ENCODE measurements at places on chromosomes 11 and 22.

DNA sequence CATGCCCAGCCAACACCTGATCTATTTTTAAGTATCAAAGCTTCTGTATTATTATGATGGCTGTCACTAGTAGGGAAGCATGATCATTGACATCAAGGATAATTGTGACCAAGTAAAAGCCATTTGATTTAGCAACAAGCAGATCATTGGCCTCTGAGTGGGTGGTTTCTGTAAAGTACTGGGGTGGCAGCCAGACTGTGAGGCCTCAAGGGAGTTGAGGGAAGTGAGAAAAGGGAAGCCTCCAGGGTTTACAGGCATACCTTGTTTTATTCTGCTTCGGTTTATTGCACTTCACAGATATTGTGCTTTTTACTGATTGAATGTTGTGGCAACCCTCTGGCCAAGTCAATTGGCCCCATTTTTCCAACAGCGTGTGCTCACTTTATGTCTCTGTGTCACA, 60.1 kb downstream of the PRR5L start:
- DNase-seq = no peak

DNA sequence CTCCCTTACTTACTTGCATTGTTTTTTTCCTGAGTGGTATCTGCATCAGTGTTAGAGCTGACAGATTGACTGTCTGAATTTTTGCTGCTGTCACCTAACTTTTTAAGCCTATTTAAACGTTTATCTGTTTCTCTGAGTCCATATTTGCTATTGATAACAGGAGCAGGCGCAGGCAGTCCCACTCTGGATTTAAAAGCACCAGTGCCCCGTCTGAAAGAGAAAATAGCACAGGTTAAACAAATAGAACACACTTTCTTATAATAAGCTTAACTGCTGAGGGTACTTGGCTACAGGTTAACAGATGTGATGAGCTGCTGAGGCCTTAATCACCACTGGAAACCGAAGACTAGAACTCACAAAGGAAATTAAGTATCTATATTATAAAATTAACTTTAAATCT, 45.8 kb upstream of the CHKA start:
- no peak for DNase-seq

DNA sequence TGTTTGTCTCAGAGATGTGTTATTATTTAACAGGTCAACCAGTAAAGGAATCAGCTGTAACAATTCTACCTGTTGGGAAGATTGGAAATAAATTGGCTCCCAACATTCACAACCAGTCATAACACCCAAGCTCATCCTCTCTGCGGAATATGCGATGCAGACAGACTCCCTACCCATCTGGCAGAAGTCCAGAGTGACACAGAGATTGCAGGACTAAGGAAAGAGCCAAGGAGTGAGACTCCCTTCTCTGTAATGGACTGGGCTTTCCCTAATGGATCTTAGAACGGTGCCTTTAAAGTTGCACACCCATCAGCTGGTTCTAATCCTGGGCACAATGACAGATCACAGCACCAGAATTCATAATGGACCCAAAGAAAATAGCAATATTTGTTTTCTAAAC, 27.8 kb upstream of the UBASH3B start:
- DNase-seq = no peak

- DNase-seq = no peak
Observed at GRCh38 chr11:122804161-122804560, 34.1 kb upstream of the CRTAM start.

GRCh38 chr22:37561212-37562048, 1.1 kb downstream of the CDC42EP1 start:
- DNase-seq = peak; percentile 85

DNA sequence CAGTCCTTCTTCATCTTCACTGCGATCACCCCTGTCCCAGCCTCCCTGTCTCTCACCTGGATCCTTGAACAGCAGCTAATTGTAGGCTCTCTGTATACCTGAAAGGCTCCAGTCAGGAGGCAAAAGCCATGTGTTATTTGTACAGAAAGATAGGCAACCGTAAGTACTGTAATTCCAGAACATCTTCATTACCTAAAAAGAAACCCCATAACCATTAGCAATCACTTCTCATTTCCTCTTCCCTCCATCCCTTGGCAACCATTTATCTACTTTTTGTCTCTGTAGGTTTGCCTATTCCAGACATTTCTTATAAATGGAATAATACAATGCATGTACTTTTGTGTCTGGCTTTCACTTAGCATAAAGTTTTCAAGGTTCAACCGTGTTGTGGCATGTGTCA, 17.8 kb downstream of the NAGA start:
- DNase-seq = no peak

DNA sequence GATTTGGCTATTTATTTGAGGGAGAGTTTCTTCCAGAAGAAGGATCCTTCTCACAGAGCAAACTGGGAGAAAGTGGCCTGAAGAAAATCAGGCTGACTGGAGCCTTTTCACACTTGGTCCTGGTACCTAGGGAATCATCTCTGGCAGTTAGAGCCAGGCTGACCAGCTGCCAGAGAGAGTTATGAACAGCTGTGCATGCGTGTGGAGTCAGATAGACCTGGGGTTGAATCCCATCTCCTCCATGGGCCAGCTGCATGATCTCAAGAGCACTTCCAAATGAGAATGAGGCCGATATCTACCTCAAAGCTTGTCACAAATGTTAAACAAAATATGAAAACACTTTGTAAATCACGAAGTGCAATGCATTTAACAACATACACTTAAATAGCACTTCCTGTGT, 390.0 kb downstream of the TENM4 start:
- no peak for DNase-seq

- DNase-seq = no peak
Observed at GRCh38 chr11:74950374-74950969, 1.4 kb downstream of the SPCS2 start.

- DNase-seq = no peak
Observed at GRCh38 chr11:113188371-113188834, 126.0 kb upstream of the TTC12 start.

DNA sequence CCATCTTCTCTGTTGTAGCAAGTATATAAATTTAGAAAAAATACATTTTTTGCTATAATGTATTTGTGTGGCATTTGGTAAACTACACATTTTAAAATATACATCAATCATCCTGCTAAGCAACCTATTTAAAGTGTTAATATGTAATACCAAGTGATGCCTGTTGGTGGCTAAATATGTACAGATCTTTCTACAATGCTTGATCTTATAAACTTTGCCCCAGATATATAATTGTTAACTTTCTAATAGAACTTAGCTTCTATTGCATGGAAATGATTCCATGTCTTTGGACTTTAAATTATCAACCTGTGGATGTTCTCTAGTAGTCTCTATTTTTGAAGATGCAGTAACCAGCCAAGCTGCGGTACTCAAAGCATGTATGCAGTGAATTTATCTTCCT, 1260.4 kb upstream of the RAG2 start:
- DNase-seq = no peak

DNA sequence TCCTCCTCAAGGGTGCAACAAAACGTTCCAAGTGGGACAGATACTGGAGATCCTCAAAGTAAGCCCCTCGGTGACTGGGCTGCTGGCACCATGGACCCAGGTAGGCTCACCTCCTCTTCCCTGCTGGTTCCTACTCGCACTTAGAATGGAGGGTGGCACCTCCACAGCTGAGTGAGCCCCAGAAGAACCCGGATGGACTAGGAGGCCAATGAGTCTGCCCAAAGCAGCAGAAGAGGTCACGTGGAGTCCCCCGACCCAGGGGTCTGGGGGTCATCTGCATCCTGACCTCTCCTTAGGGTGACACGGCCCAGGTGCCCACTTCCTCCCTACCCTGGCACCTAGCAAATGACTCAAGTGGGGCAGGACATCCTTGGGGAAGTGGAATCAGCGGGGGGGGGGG, 4.4 kb downstream of the APOL1 start:
- DNase-seq = no peak

- DNase-seq = no peak
Observed at GRCh38 chr11:976431-977160, 50.9 kb downstream of the AP2A2 start.

DNA sequence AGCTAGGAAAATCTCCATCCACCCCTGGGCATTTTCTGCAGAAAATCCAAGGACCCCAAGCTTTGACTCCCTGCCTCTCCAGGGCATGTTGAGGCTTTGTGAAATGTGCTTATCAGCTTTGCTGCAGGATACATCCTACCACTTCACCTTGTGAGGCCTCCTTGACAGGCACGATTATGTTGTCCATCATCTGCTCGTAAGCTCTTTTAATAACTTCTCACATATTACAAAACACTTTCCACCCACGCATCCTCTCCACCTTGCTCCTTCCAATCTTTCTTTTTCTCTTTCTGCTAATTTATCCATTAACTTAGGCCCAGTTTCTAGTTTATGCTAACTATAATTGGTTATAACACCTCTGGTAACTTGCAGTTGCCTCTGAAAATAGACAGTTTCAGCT, 147.0 kb upstream of the MTNR1B start:
- no peak for DNase-seq

- peak; percentile 36 for DNase-seq
Observed at GRCh38 chr22:18110194-18110953, at the start of gene TUBA8. Gene TUBA8 (plus strand): TSS chr22:18110809. CDS start chr22:18110866, 57 bp downstream.

DNA sequence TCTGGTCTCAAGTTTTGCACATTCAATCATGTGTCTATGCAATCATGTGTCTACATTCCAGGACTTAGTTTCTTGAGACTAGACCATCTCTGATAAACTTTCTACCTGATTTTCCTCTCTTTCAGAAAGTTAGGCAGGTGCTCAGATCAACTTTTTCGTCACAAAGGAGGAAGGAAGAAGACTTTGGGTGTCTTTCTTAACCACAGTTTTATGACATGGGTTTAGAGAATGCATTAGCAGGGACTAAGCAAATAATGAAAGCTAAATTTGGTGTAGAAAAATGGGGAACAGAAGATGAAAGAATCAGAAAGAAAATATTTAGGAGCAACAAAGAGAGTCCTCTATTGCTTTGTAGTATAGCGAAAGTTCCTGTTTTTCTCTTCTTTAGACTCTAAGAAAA, 7.7 kb upstream of the GLYATL1B start:
- DNase-seq = no peak

Measured in stimulated activated CD4-positive, alpha-beta T cell treated with anti-CD3 and anti-CD28 coated beads, Interleukin-2, amount 100 ng/mL, for 48 hours (primary cell).